Fibroblast of lung (primary cell): ENCODE measurements at places on chromosomes 5 and 9. TPM values are rescaled to one million over a fixed set of nuclear protein-coding genes. Genes with fewer than 3 reads are reported as not detected.

Gene WHRN
- total RNA-seq = 0.51 and 1.8 TPM in 2 replicates

Gene INSL4
- not detected in 2 replicates for total RNA-seq

Gene MOB3B
- under 0.01 TPM in 2 replicates for total RNA-seq

Gene FOXI1
- total RNA-seq = not detected in 2 replicates

Gene SH3PXD2B
- total RNA-seq = 21.1 and 23.9 TPM in 2 replicates

DNA sequence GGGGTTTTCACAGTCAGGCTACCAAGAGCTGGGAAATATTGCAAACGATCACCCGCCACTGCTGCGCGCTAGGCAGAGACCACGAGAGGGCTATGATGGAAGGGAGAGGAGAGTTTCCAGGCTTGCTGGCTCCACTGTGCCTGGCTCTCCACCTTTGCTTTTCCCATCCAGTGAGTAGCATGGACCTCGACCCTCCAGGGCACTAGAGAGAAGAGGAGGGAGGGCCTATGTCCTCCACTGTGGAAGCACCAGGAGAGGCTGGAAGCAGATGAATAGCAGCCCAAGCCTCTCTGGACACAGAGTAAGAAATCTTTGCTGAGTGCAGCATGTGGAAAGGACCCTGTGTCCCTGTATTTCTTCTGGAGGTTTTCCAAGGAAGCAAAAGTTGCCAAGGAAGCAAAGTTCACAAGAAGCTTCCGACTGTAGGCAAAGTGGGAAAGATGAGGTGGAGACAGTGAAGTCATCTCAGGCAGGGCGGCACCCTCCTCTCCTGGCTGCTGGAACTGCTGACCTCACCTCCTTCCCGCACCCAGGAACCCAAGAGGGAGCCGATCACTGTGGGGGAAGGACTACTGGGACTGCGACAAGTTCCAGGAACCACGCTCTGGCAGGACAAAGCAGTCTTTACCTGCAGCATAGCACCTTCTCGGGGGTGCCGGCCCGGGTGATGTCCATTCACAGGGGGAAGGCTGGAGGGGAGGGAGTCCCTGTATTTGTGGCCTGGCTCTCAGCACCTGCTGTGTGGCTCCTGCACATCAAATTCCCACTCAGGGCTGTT, 79.6 kb downstream of the CSNK1A1 start:
- peak; percentile 76 for DNase-seq

- DNase-seq = no peak
Measured at GRCh38 chr9:3043369-3043768, 199.5 kb upstream of the PUM3 start.

DNA sequence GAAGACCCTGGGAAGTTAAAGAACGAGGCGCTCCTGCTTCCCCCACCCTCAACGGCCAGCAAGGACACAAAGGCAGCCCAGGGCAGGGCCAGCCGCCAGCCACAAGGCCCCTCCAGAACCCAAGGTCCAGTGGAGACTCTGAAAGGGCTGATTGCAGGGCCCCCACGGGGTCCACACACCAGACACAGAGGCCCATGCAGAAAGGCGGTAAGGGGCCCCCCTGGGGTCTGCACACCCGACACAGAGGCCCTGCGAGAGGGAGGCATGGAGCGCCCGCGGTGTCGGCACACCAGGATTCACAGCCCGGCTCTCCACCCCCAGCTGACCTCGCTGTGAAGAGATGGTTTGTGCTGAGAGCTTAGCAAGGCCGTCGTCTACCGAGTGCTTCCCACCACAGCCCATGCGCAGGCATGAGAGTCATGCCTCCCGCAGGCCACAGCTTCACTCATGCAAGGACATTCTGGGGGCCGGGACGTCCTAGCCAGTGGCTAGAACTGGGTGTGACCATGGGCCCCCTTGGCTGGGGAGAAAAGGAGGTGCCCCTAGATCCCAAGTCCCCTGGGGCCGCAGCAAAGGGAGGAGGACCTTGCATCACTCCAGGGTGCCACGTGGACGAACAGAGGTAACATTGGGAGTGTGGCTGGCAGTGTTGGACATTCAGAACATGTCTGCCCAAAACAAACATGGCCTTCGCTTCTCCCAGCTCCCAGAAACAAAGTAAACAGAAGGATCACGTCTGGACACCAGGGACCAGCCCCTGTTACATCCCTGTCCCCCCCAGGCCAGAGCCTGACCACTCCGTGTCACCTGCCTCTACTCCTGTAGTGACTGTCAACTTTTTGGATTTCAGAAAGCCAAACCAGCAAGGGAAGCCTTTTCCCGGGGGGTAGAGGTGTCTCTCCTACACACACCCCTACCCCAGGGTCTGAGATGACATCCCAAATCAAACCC, 9.8 kb downstream of the BRD3 start:
- no peak for DNase-seq

DNA sequence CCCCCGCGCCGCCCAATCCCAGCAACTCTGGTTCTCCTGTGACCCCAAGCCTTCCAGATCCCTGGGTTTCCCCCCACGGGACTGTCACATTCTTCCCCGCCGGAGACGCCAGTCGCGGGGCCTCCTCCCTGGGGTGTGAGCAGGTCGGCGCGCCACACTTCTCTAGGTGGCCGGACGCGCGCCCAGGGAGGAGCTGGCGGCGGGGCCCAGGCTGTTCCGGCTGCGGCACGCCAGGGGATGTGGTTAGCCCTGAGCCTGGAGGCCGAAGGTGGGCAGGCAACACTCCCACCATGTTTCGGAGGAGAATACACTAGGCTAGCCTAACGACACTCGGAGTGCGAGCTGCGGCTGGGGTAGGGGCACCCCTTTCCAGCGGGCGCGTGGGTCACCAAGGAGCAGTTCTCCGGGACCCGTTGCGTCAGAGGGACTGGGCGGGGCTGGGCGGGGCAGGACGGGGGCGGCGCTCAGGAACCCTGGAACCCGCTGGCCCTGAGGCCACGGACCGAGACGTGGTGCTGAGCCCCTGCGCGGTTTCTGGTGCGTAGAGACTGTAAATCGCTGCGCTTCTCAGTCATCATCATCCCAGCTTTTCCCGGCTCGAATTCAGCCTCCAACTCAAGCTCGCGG, at the start of gene SLC27A6:
Gene SLC27A6, plus strand, starts transcription at position 478 of the 627 bp plus-strand sequence. CDS start 650 bp downstream, outside the sequence.
- peak; percentile 13 for DNase-seq

- peak; percentile 28 for DNase-seq
Measured at GRCh38 chr5:473551-474192, 30.7 kb downstream of the EXOC3 start.

GRCh38 chr5:141672841-141673813, 8.9 kb downstream of the ARAP3 start:
- no peak for DNase-seq

DNA sequence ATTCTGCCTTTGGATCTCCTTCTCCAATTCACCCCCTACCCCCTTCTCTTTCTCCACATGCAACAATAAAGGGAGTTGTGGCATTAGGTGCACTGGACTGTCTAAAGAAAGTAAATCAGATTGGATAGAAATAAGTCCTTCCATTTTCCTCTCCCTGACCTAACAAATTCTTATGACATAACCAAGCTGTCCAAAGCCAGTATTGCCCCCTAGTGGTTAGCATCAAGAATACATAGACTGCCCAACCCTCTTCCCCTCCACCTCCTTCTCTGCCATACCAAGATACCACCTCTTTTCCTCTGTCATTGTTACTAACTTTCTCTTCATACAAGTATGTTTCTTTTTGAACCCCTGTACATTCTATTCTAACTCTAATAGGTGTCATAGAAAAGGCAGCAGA, 45.7 kb downstream of the PPARGC1B start:
- DNase-seq = no peak

- no peak for DNase-seq
Measured at GRCh38 chr5:54136516-54137440, 173.6 kb downstream of the ARL15 start.

- DNase-seq = no peak
Measured at GRCh38 chr9:15513335-15513734, 2.6 kb upstream of the PSIP1 start.

DNA sequence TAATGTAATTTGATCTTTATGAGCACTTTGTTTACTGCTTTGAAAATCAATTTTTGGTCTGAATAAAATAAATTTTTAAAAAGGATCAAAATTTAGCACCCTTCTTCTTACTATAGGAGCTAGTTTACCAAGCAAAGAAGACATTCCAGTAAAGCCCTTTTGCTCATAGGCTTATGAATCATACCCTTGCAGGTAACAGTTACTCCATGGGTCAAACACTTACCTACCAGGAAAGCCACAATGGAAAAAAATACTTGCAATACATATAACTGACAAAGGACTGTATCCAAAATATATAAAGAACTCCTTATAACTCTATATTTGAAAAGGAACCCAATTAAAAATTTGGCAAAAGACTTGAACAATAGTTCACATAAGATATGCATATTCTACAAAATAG, 66.6 kb downstream of the SHOC1 start:
- DNase-seq = peak; percentile 72

DNA sequence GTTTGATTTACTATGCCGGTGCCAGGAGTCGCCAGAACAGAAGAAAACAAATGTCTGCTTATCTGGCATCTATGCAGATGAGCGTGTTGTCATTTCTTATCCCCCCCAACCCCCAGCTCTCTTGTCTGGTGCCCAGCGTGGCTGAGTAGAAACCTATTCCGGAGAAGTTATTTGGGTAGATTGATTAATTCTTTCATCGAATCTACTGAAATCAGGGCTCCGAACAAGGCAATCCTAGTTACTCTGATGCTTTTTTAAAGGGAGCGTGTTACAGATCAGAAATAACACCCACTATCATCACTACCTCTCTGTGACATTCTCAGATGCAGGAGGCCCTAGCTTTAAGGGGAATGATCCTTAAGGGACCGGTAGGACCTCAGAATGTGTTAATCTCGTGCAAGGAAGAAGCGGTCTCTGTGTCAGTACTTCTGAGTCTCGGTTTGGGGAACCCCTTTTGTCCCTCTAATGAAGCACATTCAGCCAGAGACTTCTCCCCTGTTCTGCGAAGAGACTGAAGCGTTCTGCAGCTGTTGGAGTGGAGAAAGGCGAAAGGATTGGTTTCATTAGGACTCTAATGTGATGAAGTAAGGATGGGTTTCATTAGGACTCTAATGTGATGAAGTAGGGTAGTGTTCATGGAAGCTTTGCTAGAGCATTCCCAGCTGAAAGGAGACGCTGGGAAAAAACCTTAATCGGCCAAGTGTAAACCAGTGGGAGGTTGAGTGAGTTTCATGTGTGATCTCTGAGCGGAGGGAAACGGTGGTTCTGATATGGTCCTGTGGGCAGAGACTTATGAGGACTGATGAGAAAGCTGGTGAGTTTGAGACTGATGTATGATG, 1.5 kb downstream of the PIP5K1B start:
- DNase-seq = no peak

DNA sequence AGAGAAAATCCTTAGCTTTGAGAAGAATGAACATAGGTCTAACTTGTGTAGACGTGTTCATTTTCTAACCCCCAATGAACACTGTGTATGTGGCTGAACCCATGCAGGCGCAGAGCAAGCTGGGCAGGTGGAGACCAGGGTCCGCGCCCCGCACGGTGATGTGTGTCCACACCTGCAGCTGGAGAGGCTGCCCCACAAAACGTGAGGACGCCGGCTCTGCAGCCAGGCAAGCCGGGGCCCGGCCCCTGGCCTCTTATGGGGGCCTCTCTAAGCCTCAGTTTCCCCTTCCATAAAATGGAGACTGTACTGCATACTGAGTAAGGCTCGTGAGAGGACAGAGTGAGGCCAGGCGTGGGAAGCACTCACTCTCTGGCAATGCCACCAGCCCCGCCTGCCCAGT, 124.7 kb upstream of the RAPGEF1 start:
- no peak for DNase-seq

GRCh38 chr9:6186691-6187090, 28.9 kb upstream of the IL33 start:
- no peak for DNase-seq

DNA sequence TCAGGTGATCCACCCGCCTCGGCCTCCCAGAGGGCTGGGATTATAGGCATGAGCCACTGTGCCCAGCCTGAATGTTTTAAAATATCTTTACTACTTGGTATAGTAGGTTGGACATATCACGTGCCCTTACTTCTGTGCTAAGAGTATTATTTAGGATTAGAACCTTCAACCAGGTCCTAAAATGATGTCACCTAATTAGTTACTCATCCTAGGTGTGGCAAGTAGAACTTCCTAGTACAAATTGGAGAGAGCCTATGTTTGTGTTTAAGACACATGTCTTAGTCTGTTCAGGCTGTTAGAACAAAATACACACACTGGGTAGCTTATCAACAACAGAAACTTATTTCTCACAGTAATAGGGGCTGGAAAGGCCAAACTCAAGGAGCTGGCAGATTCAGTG, 51.5 kb downstream of the ZFAND5 start:
- DNase-seq = no peak

DNA sequence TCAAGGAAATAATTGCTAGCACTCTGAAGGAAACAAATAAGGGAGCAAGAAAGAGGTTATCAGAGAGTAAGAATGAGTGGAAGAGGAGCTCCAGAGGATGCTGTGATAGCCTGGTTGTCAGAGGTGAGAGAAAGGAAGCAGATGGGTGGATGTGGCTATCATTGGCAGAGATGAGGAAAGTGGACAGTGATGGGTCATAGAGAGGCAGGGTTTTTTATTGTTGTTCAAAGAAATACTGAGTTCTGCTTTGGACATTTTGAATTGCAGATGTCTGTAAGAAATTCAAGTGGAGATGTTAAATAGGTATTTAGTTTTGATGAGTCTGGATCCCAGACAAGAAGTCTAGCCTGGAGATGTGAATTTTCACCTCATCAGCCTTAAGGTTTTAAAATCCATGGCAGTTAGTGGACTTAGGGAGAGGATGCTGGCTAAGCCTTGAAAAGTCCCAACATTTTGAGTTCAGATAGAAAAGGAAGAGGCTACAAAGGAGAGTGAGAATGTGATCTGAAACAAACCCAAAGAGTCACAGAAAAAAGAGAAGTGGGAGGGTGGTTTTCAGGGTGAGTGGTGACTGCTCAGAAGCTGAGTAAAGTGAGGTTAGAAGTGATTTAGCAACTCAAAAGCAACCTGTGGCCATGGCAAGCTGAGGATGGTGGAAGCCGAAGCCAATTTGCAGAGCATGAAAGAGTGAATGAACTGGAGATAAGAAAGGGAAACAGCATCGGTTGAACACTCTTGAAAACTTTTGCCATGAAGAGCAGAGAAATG, 50.4 kb downstream of the PPIC start:
- no peak for DNase-seq

DNA sequence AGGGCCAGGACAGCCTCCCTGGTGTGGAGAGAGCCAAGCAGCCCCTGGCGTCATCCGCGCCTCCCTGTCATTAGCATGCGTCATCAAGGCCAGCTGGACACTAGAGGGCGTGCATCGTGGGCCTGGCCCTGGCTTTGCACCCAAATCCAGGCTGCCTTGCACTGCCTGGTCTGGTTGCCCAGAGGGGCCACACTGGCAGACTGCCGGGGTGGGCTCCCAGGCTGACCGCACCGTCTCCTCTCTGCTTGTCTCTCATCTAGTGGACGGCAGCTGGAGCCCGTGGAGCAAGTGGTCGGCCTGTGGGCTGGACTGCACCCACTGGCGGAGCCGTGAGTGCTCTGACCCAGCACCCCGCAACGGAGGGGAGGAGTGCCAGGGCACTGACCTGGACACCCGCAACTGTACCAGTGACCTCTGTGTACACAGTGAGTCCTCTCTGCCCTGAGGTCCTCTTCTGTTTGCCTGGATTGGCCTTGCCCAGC, 29.0 kb downstream of the HK3 start:
- DNase-seq = peak; percentile 27

GRCh38 chr5:76720988-76721569, 5.2 kb downstream of the F2R start:
- DNase-seq = no peak
